NK-92 treated with Interleukin-12 subunit alpha and Interleukin-12 subunit beta, amount 100 ng/mL, for 24 hours (cell line): ENCODE measurements at places on chromosomes 12 and 14.

- no peak for DNase-seq
Observed at GRCh38 chr14:104252256-104253215, 114.1 kb downstream of the KIF26A start.

GRCh38 chr14:92254786-92255185 lies 68.2 kb upstream of the SLC24A4 start:
- no peak for DNase-seq

- DNase-seq, result no peak
Observed at GRCh38 chr12:111330800-111331752, 37.8 kb downstream of the PHETA1 start.

DNA sequence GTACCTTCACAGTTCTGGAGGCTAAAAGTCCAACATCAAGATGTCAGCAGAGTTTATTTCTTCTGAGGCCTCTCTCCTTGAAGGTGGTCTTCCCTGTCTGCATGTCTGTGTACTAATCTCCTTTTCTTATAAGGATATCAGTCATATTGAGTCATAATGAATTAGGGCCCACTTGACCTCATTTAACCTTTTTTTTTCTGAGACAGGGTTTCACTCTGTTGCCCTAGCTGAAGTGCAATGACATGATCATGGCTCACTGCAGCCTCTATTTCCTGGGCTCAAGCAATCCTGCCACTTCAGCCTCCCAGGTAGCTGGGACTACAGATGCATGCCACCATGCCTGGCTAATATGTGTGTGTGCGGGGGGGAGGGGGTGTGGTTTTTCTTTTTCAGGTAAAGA lies 41.7 kb downstream of the PPM1H start:
- no peak for DNase-seq

- no peak for DNase-seq
Observed at GRCh38 chr12:31002361-31002725, 71.3 kb upstream of the DDX11 start.

DNA sequence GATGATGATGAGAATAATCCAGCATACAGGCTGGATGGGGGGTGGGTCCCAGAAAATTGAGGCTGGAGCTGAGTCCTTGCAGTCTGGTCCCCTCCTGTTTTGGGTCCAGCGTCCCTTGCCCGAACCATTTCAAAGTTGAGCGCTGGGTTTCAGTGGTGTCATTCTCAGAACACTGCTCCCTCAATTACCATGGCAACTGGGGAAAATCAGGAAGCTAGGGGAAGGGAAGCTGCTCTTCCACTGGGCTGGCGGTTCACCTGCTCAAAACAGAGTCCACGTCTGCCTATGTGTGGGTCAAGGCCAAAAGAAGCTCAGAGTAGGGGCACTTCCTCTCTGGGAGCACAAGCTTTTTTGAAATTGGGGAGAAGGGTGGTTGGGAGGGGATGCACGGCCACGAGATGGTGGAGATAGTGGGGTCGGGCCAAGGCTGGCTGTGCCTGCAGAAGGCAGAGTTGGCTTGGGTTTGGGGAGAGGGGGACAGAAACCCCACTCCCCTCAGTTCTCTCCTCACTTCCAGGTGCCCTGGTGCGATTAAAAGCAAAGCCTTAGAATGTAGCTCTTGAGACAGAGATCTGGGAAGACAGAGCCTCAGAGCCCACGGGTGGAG lies 1.7 kb upstream of the NOS1 start:
- DNase-seq, result no peak

DNA sequence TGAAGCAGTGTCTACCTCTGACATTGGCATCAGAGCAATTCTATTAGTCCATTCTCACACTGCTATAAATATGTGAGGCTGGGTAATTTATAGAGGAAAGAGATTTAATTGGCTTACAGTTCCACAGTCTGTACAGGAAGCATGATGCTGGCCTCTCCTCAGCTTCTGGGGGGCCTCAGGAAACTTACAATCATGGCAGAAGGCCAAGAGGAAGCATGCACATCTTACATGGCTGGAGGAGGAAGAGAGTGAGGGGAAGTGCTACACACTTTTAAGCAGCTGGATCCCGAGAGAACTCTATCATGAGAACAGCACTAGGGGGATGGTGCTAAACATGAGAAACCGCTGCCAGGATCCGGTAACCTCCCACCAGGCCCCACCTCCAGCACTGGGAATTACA lies 25.7 kb upstream of the SEL1L start:
- no peak for DNase-seq

DNA sequence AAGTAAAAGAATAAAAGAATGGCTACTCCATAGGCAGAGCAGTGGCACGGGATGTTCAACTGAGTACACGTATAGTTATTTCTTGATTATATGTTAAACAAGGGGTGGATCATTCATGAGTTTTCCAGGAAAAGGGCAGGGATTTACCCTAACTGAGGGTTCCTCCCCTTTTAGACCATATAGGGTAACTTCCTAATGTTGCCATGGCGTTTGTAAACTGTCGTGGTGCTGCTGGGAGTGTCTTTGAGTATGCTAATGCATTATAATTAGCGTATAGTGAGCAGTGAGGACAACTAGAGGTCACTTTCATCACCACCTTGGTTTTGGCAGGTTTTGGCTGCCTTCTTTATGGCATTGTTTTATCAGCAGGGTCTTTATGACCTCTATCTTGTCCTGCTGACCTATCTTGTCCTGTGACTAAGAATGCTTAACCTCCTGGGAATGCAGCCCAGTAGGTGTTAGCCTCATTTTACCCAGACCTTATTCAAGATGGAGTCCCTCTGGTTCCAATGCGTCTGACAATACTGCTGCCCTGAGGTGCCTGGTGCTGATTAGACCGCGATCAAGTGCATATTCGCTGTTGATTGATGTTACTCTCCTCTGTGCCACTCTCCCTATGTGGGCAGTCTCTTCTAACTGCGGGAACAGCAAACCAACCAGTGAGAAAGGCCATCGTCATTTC lies 67.6 kb upstream of the AMN1 start:
- no peak for DNase-seq

GRCh38 chr12:98808243-98808875 lies 163.3 kb downstream of the APAF1 start:
- no peak for DNase-seq

GRCh38 chr14:63401646-63402045 lies 82.9 kb upstream of the GPHB5 start:
- DNase-seq, result no peak

DNA sequence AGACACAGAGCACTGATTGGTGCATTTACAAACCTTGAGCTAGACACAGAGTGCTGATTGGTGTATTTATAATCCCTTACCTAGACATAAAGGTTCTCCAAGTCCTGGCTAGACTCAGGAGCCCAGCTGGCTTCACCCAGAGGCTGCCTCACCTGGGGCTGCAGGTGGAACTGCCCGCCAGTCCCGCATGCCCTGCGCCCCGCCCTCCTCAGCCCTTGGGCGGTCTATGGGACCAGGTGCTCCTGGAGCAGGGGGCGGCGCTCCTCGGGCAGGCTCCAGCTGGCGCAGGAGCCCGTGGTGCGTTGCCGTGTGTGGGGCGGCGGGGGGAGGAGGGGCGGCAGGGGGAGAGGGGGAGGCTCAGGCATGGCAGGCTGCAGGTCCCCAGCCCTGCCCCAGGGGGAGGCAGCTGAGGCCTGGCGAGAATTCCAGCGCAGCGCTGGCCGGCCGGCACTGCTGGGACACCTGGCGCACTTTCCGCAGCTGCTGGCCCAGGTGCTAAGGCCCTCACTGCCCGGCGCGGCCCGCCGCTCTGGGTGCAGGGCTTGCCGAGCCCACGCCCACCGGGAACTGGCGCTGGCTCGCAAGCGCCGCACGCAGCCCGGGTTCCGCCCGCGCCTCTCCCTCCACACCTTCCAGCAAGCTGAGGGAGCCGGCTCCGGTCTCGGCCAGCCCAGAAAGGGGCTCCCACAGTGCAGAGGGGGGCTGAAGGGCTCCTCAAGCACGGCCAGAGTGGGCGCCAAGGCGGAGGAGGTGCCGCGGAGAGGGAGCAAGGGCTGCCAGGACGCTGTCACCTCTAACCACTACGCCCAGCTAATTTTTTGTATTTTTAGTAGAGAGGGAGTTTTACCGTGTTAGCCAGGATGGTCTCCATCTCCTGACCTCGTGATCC lies 3.1 kb upstream of the SLCO1B3 start:
- no peak for DNase-seq

- no peak for DNase-seq
Observed at GRCh38 chr12:64611341-64612284, 1.3 kb downstream of the RASSF3 start.

DNA sequence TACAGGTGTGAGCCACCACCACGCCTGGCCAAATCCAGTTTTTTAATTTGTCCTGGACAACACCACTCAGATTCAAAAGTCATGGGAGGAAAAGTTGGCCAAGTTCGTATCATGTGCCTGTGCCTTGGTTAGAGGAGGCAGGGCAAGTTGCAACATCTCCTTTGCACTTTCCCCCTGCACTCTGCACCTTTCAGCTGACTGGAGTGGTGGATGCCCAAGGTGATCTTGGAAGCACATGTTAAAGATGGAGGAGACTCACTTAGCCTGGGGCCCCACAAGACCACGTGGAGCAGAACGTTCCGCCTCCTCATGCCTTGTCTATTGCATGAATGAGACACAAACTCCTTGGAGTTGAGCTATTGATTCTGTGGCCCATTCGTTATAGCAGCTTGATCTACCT lies 82.1 kb upstream of the FZD10 start:
- DNase-seq, result no peak

- no peak for DNase-seq
Observed at GRCh38 chr14:54609576-54609975, 42.6 kb downstream of the SAMD4A start.

GRCh38 chr12:121795034-121795968 lies 1.8 kb upstream of the RHOF start:
- peak; percentile 68 for DNase-seq

GRCh38 chr14:106681568-106681967 lies 1155.2 kb downstream of the TMEM121 start:
- no peak for DNase-seq

DNA sequence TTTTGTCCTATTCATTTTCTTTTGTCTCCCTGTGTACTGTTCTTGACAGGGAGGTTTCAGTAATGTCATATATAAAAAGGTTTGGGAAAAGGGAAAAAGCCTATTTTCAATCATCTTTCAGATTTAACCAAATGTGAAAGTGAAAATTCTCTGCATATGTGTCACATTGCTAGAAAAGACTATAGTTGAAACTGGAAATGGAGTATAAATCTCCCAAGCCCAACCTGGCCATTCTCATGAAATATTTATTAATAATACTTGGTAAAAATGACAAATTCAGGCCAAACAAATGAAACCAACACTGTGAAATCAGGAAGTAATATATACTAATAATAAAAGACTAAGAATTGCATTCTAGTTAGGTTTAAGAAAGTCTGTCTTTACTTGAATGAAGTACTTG lies 1129.2 kb downstream of the SLC16A7 start:
- no peak for DNase-seq

DNA sequence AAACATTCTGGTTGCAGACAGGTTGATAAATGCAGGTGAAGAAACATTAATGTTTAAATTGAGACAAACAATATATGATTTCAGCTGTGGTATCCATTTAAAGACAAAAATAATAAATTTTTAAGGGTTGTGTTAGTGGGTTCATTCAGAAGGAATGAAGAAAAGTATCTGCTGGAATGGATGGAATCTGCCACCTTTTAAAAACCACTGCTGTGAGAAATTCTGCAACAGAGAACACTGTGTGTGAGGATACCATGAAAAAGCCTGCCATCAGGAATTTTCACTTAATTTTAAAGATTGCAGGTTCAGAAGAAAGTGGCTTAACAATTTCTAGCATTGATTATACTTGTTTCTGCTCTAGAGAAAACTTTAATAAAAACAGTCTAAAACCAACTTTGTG lies 184.6 kb upstream of the SOX5 start:
- no peak for DNase-seq

- DNase-seq, result no peak
Observed at GRCh38 chr14:63423889-63424288, 105.2 kb upstream of the GPHB5 start.

GRCh38 chr12:121949648-121950397 lies 31.4 kb downstream of the CFAP251 start:
- DNase-seq, result no peak

DNA sequence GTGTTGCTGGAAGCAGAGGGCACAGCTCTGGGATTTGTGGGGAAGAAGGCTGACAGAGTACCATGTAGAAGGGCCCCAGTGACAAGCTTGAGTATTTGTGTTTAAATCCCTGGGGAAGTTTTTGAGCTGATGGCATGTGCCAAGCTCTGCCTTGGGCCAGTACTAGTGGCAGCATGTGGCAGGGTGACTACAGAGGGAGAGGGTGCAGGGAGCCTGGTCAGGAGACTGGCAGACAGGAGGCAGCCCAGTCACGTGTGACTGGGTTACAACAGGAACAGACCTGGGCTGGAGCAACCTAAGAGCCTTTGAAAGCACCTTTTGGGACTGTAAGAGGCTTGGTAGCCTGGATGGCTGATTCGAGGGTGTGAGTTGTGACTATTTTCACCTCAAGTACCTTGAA lies 112.1 kb downstream of the TSPAN9 start:
- DNase-seq, result no peak

DNA sequence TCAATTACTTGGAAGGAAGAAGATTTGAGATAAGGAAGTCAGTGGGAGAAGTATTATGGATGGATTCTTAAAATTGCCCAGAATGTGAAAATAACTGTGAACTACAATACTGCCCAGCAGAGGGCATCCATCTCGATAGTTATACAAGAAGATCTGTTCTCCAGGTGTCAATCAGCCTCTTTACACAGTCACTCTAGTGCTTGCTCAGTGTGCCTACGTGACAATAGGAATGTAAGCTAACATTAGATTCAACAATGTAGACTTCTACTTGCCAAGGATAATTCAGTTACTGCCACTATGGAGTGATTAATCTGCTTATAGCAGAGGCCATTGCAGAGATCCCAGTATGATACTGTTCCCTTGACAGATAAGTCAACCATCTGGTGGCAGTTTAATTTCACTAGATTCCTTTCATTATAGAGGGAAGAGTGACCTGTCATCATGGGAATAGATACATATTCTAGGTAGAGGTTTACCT lies 10.6 kb upstream of the MAP4K5 start:
- peak; percentile 4 for DNase-seq

GRCh38 chr12:131537267-131537958 lies 173.5 kb upstream of the SFSWAP start:
- no peak for DNase-seq

DNA sequence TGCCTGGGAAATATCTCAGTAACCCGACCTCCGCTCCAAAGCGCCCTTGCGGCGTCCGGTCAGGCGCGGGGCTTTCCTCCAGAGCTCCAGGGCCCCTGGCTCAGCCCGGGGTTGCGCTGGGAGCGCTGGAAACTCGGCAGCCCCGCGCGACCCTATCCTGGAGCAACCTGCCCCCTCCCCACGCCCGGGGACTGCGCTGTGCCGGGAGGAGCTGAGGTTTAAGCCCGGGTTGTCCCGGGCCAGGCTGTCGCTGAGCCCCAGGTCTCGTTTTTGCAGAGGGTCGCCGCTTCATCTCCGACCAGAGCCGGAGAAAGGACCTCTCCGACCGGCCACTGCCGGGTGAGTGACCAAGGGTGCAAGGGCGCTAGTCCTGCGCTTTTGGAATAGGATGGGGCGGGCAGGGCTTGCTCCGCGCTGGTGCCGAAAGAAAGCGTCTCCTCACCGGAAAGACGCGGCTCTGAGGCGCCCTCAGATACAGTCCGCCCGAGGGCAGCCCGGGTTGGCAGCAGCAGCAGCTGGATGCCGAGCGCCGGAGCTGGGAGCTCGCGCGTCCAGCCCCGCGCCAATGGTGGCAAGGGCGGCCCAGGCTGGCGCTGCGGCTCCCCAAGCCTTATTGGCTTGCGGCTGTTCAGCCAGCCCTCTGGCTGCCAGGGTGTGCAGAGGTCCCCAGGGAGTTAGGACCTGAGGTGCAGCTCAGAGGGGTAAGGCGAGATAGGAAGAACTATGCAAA lies 1.5 kb downstream of the SPX start:
- no peak for DNase-seq
